ENCODE measurements at places on chromosomes 4 and X.

DNA sequence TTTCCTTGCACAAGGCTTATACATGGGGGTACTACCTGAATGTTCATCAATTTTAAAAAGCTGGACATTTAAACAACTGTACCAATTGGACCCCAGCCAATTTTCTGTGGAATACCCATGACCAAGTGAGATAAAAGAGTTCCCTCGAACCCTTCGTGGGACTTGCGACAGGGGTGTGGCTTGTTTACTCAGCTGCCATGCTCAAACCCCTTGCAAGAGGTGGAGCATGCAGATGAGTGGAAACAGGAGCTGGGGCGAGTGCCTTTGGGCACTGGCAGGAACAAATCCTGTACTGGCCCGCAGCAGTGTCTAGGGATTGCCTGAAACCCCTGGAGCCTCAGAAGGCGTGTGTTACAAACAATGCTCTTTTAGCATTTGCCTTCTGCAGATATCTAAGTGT, 144.2 kb downstream of the PDHA2 start:
- DNase-seq: no peak

- DNase-seq: no peak
These were observed 293.5 kb upstream of the FSTL5 start for GRCh38 chr4:162457071-162457865.

DNA sequence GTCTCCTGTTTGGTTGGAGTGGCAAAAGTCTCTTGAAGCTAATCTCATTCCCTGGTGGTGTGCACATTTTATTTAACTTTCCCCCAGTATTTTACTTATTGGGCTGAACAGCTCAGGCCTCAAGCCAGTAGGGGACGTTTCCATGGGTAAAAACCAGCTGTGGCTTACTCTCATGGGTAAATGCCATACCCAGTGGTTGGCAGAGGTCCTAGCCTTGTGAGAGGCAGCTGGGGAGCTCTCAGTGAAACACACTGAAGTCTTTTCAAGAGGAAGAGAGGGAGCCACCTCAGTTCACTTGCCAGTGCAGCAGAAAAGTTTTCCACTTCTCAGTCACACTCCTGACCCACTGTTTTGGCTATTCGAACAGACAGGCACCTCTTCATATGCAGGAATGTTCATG, 1964.2 kb downstream of the ARAP2 start:
- no peak for DNase-seq

- no peak for DNase-seq
These were observed 346.7 kb upstream of the TACR3 start for GRCh38 chr4:104066533-104066932.

DNA sequence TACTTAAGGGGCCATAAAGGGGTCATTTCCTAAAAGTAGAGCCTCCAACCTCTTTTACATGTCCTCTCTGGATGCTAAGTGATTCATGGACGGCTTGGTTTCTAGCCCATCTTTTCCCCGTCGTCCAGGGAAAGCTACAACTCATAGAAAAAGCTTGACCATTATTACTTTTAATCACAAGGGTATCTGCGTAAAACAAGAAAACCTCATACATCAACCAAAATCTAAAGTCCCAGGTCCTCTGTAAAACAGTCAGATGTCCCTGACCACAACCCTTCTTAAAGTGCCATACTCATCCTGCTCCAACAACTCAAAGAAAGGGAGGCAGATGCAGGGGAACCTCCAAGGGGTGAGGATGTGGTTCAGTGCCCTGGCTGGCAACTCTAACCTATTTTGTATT, 29.6 kb downstream of the ADGRA3 start:
- no peak for DNase-seq

DNA sequence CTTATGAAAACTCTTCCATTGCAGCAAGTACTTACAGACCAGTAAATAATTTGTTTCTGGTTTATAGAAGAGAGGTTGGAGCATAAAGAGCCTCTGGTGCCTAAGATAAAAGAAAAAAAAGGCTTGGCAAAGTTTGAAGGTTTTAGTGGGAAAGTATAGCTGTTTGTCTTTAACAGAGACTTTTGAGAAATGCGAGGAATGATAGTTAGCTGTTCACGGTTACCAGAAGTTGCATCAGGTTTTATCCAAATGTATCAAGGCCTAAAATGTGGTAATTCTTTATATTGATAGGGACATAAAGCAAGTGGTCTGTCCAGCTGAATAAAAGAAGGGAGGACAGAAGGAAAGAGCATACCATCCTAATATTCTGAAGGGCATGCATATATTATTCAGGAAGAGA, 29.3 kb downstream of the RAP1GDS1 start:
- DNase-seq: no peak

DNA sequence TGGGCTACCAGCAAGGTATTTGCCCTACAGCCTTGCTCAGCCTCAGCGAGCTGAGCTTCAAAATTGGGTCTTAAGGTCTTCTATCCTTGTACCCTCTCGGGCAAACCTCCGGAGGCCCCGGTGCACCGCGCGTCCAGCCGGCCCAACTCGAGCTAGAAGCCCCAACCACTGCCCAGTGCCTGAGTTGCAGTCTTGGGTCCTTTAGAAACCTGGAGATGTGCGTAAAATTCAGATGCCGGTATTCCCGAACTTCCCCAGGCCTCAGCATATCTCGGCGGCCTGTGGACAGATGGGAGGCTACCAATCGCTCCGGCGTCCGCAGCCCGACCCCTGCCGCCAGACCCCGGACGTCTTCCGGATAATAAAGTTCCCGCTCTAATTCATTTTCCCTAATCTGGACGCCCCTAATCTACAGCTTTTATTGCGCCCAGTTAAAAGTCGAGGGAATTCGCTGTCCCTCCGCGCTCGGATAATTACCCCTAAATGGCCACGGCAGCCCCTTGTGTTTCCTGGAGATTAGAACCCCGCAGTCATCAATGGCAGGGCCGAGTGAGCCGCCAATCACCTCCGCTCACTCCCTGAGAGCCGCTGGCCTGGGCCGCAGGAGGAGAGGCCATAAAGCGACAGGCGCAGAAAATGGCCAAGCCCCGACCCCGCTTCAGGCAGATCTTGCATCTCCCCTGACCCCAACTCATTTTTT, 1.5 kb upstream of the MSX1 start:
- DNase-seq: no peak

GRCh38 chr4:38560340-38560739, 103.7 kb upstream of the KLF3 start:
- no peak for DNase-seq

DNA sequence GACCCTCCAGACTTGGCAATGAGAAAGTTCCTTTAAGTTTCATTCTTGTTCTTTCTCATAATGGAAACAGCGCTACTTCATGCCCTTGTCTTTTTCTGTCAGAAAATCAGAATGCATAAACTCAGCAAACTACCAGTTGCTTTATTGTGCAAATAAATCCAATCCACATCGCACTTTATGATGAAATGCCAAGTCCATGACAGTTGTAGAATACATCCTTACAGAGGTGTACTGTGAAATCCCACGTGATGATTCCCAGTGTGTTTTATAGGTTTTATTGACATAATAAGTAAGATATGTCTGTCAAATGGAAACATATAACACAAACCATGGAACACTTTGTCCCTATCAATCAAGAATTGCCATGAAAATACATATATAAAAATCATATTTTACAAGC, 295.0 kb downstream of the PCDH7 start:
- DNase-seq: no peak

DNA sequence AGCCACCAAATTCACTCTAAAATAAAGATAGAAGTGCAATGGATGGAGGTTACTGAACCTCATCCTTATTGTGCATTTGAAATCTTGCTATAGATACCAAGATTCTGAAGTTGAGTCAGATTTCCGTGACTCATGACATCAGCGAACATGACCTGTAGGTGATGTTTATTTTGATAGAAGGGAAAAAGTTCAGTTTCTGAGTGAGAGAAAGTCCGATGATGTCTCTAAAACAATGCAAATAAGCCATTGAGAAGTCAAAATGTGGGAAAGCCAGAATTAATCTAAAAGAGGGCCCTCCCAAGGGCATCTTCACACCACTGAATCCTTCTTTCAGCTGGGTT, 20.0 kb downstream of the PHOX2B start:
- DNase-seq: no peak

- no peak for DNase-seq
These were observed 320.6 kb downstream of the ADGRL3 start for GRCh38 chr4:61520681-61521160.

- DNase-seq: no peak
These were observed 51.2 kb upstream of the RPS6KA3 start for GRCh38 chrX:20317873-20318272.

DNA sequence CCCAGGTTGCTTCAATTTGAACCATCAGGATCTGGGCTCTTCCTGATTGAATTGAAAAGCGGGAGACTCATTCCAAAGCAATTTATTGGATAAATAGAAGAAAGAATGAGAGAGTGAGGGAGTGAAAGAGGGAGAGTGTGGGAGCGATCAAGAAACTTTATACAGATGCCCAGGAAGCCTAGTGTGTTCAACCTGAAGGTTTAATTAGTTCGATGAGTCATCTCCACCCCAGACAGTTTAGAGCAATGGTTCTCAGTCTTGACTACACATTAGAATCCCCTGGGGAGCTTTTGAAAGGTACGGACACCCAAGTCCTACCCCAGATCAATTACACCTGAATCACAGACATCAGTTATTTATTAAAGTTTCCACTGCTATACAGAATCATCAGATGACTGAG, 61.5 kb downstream of the GEMIN8 start:
- no peak for DNase-seq

GRCh38 chrX:19687395-19687794, 172.1 kb upstream of the MAP3K15 start:
- DNase-seq: no peak

DNA sequence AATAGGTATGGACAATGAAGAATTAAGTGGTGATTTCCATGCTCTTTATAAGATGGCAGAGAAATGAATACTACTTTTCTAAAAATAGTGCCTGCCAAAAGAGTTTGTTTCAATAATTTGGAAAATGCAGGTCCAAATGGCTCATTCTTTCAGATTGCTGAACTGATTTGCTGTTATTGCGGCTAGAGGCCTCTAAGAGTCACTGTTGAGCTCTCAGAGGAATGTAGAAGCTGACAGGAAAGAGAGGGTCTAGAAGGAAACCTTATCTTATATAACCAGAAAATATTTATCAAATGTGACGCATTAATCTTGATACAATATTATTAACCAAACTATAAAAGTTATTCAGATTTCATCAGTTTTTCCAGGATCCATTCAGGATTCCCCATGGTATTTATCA, 65.7 kb upstream of the PAGE1 start:
- no peak for DNase-seq

GRCh38 chr4:153809307-153809706, 20.4 kb upstream of the SFRP2 start:
- DNase-seq: no peak

GRCh38 chrX:80572636-80573035, 152.4 kb downstream of the TENT5D start:
- DNase-seq: no peak

GRCh38 chrX:98407584-98407983, 1523.9 kb downstream of the RPA4 start:
- no peak for DNase-seq

DNA sequence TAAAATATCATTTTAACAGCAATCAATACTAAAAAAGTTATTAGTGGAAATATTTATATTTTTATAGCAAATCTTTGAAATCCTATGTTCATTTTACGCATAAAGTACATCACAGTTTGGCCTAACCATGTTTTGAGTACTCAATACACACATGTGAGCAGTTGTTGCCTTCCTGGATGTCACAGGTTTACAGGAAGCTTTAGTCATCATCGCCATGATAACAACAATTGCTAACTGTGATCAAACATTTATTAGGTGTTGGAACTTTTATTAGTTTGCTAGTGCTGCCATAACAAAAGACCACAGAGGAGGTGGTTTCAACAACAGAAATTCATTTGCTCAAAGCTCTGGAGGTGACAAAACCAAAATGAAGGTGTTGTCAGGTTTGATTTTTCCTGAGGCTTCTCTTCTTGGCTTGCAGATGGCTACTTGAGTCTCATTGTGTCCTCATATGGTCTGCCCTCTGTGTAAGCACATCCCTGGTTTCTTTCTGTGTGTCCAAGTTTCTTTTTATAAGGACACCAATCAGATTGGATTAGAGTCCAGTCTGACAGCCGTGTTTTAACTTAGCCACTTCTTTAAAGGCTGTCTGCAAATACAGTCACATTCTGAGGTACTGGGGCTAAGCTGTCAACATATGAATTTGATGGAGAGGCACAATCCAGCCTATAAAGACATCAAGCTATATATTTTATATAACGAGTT, 43.1 kb upstream of the BOD1L1 start:
- no peak for DNase-seq

DNA sequence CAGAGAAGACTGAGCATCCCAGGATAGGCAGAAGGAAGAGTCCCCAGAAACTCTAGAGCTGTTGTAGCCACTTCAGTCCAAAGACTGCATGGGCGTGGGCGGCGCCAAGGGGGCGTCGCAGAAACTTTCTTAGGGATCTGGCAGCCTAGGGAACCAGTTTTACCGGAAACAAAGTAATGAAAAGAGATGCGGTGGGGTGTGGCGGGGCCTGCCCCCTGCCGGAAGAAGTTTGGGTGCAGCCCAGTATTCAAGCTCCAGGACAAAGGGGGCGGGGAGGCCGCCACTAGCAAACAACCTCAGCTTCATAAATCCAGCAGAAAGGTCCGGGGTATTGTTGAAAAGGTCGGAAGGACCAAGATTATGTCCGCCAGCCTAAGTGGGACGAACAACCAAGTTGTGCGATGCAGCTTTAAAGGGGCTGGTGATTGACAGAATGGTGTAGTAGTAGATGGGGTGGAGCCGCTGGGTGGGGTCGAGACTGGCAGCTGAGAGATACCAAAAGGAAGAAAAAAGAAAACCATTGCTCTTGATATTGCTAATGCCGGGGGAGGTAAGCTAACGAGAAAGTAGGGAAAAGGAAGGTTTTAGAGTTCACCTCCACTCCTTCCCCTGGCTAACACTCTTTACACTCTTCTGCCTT, 190.5 kb downstream of the RRAGB start:
- no peak for DNase-seq

- DNase-seq: no peak
These were observed 851.9 kb upstream of the FRG1 start for GRCh38 chr4:189088780-189089179.

GRCh38 chrX:2542826-2543521, 42.2 kb upstream of the DHRSX start:
- DNase-seq: no peak

- no peak for DNase-seq
These were observed 190.8 kb downstream of the HTR2C start for GRCh38 chrX:114774691-114775090.

- no peak for DNase-seq
These were observed 126.9 kb downstream of the FAM53A start for GRCh38 chr4:1557221-1557597.

DNA sequence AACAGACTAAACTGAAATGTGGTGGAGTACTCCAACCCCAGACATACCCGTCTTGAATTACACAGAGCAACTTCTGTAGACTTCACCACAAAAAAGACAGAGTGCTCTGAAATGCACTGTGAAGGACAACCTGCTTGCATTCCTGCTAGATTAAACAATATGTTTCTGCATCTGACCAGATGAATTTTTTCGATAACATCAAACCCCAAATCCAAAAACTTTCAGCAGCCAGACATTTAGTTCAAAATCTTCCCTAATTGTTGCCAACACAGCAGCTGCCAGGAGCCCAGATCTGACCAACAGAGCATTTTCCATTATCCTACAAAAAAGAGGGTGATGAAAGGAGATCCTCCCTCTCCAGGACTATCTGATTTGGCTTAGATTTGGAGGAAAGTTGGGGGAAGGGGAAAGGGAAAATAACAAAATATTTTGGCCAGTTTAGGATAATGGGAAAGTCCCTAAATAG, 356.5 kb downstream of the PDGFC start:
- no peak for DNase-seq

Measured in stimulated activated CD4-positive, alpha-beta T cell treated with anti-CD3 and anti-CD28 coated beads, TNF-alpha, amount 100 ng/mL, for 4 hours (primary cell).